BE2C (cell line): ENCODE measurements at places on chromosomes 12 and 14.

DNA sequence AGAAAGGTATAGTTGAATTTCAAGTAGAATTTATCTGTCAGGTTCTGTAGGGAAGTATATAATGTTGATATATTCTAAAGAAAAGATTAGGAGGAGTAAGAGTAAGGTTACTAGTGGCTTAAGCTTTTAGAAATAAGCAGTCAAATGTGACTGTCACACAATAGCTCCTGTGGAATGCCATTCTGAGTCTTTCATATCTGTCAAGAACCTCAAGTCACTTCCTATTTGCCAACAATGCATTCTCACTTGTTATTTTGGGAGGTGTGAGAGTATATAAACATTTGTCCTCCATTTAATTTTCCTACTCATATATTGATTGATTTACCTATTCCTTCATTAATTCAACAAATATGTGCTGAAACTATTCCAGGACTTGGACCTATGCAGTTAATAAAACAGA lies 11.7 kb downstream of the CLEC9A start:
- no peak for DNase-seq

DNA sequence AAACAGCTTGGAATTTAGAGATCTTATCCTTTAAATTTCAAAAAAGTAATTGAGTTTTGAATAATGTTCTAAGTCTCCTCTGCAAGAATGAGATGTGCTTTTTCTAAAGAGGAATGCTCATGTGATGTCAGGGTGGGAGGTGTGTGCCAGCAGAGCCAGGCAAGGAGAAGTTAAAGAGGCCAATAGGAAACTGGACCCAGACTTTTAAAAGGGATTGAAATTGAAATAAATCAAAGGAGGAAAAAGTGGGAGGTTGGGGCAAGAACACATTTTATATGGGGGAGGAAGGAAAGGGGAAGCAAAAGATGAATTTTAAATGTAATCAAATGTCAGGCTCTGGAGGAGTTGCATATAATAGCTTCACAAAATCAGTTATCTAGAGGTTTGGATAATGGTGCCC lies 126.1 kb downstream of the FIGNL2 start:
- DNase-seq: no peak

DNA sequence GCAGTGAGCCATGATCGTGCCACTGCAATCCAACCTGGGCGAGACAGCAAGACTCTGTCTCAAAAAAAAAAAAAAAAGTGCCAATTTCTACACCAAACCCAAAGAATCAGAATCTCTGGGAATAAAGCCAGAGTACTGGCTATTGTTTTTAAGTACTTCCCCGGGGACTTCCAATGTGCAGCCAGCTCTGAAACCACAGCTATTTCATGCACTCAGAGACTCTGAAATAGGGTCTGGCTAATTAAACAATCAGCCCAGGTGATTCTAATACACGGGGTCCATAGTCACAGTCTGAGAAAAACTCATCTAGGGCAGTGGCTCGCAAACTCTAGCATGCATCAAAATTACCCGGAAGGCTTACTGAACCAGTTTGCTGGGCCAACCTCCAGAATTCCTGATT lies 56.3 kb downstream of the SIX6 start:
- no peak for DNase-seq

DNA sequence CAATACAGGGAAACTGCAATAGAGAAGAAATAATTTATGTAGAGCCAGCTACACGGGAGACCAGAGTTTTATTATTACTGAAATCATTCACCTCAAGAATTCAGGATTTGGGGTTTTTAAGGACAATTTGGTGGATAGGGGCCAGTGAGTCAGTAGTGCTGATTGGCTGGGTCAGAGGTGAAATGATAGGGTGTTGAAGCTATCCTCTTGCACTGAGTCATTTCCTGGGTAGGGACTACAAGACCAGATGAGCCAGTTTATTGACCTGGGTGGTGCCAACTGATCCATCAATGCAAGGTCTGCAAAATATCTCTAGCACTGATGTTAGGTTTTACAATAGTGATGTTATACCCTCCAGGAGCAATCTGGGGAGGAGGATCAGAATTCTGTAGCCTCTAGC lies 486.3 kb downstream of the LRIG3 start:
- no peak for DNase-seq

GRCh38 chr14:85873006-85873405 lies 343.1 kb downstream of the FLRT2 start:
- DNase-seq: no peak

DNA sequence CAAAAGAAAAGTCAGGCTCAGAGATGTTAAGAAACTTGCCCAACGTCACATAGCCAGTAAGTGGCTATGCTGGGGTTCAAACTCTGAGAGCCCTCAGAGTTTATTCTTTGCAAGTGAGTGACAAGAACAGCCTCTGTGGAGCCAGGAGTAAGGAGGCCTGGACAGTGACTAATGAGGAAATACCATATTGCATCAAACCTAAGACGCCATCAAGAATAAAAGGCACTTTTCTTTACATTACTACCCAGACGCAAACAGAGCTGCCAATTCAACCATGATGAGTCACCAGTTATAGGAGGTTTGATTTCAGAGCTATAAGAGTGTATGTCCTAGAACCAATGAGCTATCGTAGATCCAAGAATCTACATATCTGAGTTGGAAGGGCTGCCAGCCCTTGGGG lies 9.4 kb downstream of the TNFRSF1A start:
- no peak for DNase-seq

DNA sequence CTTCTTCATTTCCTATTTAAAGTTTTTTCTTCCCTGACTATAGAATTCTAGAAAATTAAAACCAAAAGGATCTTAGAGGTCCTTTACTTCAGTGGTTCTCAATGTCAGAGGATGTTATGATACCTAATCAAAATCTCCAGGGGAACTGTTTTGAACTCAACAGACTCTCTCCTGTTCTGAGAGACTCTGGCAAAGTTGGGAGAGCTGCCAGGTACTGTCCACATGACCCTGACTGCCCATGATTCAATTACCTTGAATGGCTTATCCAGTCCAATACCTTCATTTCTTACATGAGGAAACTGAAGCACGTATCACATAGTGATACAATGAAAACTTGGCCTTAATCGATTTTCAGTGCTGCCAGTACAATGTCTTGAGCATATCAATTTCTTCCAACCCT lies 16.6 kb downstream of the ALKBH1 start:
- peak; percentile 16 for DNase-seq

- no peak for DNase-seq
These were observed 81.4 kb downstream of the KIF26A start for GRCh38 chr14:104219731-104220214.
